Activated CD8-positive, alpha-beta memory T cell treated with anti-CD3 and anti-CD28 coated beads, Interleukin-2, amount 10 ng/mL, durations not matched to agents 7 days and 5 days (primary cell): ENCODE measurements at places on chromosomes 2 and 18. TPM values are rescaled to one million over a fixed set of nuclear protein-coding genes. Genes with fewer than 3 reads are reported as not detected.

- peak; percentile 96 for DNase-seq
- H3K27ac ChIP-seq, result peak overlapping the region; percentile 86
- peaks cover 96% of the 10 kb centered on the region for H3K4me1 ChIP-seq
- H3K4me3 ChIP-seq, result peak overlapping the region; percentile 35
- H3K36me3 ChIP-seq, result peaks cover 52% of the 10 kb centered on the region
These were observed 13.2 kb downstream of the ARL4C start for GRCh38 chr2:234483568-234484251.

- peaks cover 9% of the 10 kb centered on the region for H3K36me3 ChIP-seq
- no peak overlapping the region for H3K27ac ChIP-seq
- H3K27me3 ChIP-seq, result no peaks in the 10 kb centered on the region
- H3K4me3 ChIP-seq, result no peak overlapping the region
- DNase-seq, result no peak
These were observed 23.5 kb upstream of the ADCY3 start for GRCh38 chr2:24943427-24944053.

- no peak overlapping the region for H3K4me3 ChIP-seq
- DNase-seq, result peak; percentile 38
- H3K36me3 ChIP-seq, result no peaks in the 10 kb centered on the region
These were observed 8.3 kb downstream of the NEU4 start for GRCh38 chr2:241817126-241817820.

- H3K4me1 ChIP-seq, result no peaks in the 10 kb centered on the region
- DNase-seq, result no peak
- H3K27me3 ChIP-seq, result peaks cover 16% of the 10 kb centered on the region
- H3K27ac ChIP-seq, result no peak overlapping the region
These were observed 37.1 kb downstream of the TEX51 start for GRCh38 chr2:126935774-126936173.

GRCh38 chr2:46555011-46555410, 75.6 kb downstream of the TMEM247 start:
- no peak for DNase-seq
- H3K27me3 ChIP-seq, result no peaks in the 10 kb centered on the region
- peaks cover 24% of the 10 kb centered on the region for H3K4me1 ChIP-seq
- no peak overlapping the region for H3K4me3 ChIP-seq

DNA sequence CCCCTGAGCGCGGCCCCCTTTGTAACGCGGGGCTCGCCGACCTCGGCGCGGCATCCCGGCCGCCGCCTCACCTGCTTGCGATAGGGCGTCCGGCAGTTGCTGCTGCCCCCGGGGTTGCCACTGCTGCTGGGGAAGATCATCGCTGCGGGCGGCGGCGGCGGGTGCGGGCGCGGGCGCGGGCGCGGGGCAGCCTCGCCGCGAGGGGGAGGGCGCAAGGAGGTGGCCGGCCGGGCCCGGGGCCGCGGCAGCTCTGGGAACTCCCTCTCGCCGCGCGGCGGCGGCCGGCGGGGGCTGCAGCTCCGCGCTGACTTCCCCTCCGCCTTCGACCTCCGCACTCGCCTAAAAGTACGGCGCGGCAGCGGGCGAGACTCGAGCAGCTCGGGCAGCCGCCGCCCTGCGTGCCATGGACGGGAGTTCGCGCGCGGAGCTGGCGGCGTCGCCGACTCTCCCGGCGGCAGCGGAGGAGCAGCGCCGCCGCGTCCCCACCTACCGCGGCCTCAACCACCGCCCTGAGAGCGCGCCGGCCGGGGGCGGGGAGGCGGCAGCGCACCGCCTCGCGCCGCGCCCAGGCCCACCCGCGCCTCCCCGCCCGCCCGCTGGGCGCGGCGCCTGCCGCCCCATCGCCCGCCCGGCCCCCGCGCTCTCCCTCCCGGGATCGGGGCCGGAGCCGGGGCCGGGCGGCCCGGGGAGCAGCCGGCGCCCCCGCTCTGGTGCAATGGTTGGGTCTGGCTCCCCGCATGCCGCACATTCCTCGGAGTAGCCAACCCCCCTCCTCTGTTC, 86.0 kb downstream of the RBMS1 start:
- peaks cover 12% of the 10 kb centered on the region for H3K36me3 ChIP-seq
- H3K27me3 ChIP-seq, result no peaks in the 10 kb centered on the region
- peaks cover 76% of the 10 kb centered on the region for H3K4me1 ChIP-seq

GRCh38 chr2:68714866-68715265, 19.7 kb upstream of the ARHGAP25 start:
- no peaks in the 10 kb centered on the region for H3K27me3 ChIP-seq
- peak; percentile 81 for DNase-seq
- peak overlapping the region; percentile 27 for H3K4me3 ChIP-seq
- H3K36me3 ChIP-seq, result peaks cover 4% of the 10 kb centered on the region
- peak overlapping the region; percentile 78 for H3K27ac ChIP-seq

- no peaks in the 10 kb centered on the region for H3K27me3 ChIP-seq
- peak overlapping the region; percentile 84 for H3K27ac ChIP-seq
- no peak overlapping the region for H3K4me3 ChIP-seq
- peaks cover 19% of the 10 kb centered on the region for H3K4me1 ChIP-seq
- H3K36me3 ChIP-seq, result peaks cover 53% of the 10 kb centered on the region
These were observed 25.2 kb upstream of the CASP10 start for GRCh38 chr2:201157694-201158093.

- H3K27me3 ChIP-seq, result no peaks in the 10 kb centered on the region
- peaks cover 2% of the 10 kb centered on the region for H3K36me3 ChIP-seq
- H3K4me3 ChIP-seq, result no peak overlapping the region
These were observed 54.3 kb upstream of the AGPS start for GRCh38 chr2:177338177-177338721.

DNA sequence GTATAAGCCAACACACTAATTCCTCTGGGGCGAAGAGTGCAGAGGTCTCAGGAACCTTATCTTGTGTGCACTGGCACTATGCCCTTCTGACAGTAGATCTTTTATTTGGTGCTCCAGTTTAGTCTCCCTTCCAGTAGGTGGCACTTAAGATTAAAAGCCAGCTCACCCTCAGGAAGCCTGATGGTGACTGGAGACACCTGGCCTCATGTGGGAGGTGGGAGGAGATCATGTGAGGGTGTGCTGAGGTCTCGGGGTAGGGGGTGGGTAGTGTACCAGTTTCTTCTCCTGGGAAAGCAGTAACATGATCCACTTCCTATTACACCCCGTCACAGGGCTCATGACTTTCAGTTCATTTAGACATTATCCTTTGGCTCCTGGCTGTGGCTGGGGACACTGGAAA, 654.9 kb downstream of the ADCYAP1 start:
- H3K4me3 ChIP-seq, result no peak overlapping the region
- H3K27me3 ChIP-seq, result no peaks in the 10 kb centered on the region
- H3K36me3 ChIP-seq, result no peaks in the 10 kb centered on the region
- H3K4me1 ChIP-seq, result no peaks in the 10 kb centered on the region
- H3K27ac ChIP-seq, result no peak overlapping the region

GRCh38 chr2:218395456-218395825, 4.2 kb upstream of the CTDSP1 start:
- H3K4me1 ChIP-seq, result peaks cover 34% of the 10 kb centered on the region
- H3K36me3 ChIP-seq, result peaks cover 1% of the 10 kb centered on the region
- peak overlapping the region; percentile 86 for H3K27ac ChIP-seq
- H3K27me3 ChIP-seq, result no peaks in the 10 kb centered on the region
- H3K4me3 ChIP-seq, result peak overlapping the region; percentile 71
- DNase-seq, result no peak

DNA sequence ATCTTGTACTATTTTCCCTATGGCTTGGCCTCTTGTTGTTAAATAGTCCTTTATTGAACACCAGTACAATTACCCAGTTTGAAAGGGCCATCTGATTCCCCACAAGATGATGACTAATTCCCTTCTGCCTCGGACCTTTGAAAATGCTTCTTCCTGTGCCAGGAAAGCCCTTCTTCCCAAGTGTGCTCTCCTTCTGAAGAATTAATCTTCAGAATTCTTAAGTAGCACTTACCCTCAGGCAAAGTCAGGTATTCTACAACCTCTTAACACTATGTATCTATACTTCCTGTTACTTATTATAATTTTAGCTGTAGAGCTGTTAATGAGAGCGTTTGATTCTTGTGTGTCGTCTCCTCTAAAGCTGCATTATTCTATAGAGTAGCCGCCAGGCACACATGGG, 28.6 kb upstream of the MEX3C start:
- H3K4me3 ChIP-seq, result no peak overlapping the region
- H3K36me3 ChIP-seq, result peaks cover 3% of the 10 kb centered on the region
- H3K4me1 ChIP-seq, result peaks cover 6% of the 10 kb centered on the region
- H3K27ac ChIP-seq, result no peak overlapping the region
- DNase-seq, result no peak

- no peaks in the 10 kb centered on the region for H3K4me1 ChIP-seq
- no peak overlapping the region for H3K27ac ChIP-seq
- no peak for DNase-seq
- H3K36me3 ChIP-seq, result no peaks in the 10 kb centered on the region
- H3K27me3 ChIP-seq, result no peaks in the 10 kb centered on the region
- H3K4me3 ChIP-seq, result no peak overlapping the region
These were observed 117.9 kb upstream of the PPP1CB start for GRCh38 chr2:28633746-28634145.

GRCh38 chr18:49812286-49813068, 856 bp downstream of the ACAA2 start:
- peaks cover 52% of the 10 kb centered on the region for H3K4me1 ChIP-seq
- peaks cover 48% of the 10 kb centered on the region for H3K36me3 ChIP-seq
- peak overlapping the region; percentile 91 for H3K4me3 ChIP-seq
- DNase-seq, result no peak
- peak overlapping the region; percentile 97 for H3K27ac ChIP-seq

The TUBA3E gene
- total RNA-seq, result not detected

The KATNAL2 gene
- total RNA-seq, result 0.45 TPM

The SERPINB10 gene
- 0.14 TPM for total RNA-seq

The CCDC121 gene
- 0.98 TPM for total RNA-seq

The RIT2 gene
- not detected for total RNA-seq

The NEU4 gene
- total RNA-seq, result 0.12 TPM

The FAM228A gene
- total RNA-seq, result not detected
